Activated naive CD8-positive, alpha-beta T cell treated with anti-CD3 and anti-CD28 coated beads, Interleukin-2, amount 50 U/mL, for 16 hours (primary cell): ENCODE measurements at places on chromosomes 11 and 22.

- DNase-seq, result no peak
These were observed 12.1 kb downstream of the ELF5 start for GRCh38 chr11:34501500-34501899.

GRCh38 chr22:36285017-36285416 lies 32.1 kb downstream of the APOL1 start:
- no peak for DNase-seq

- DNase-seq, result peak; percentile 47
These were observed 11.7 kb downstream of the PHRF1 start for GRCh38 chr11:587978-588380.

DNA sequence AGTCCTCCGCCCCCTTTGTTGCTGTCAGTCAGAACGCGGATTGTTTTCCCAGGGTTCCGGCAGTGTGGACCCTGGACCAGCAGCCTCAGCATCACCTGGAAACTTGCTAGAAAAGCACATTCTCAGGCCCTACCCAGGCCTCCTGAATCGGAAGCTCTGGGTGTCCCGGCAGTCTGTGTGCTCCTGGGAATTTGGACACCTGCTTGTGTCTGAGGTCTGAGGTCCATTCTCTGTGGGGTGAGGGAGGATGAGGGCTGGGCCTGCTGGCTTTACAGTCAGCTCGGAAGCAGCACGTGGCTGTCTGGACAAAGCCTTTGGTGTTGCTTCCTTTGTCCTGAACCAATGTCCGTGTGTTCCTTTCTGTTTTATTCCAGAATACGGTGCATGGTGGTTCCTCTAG lies 299.7 kb downstream of the TBC1D22A start:
- no peak for DNase-seq

DNA sequence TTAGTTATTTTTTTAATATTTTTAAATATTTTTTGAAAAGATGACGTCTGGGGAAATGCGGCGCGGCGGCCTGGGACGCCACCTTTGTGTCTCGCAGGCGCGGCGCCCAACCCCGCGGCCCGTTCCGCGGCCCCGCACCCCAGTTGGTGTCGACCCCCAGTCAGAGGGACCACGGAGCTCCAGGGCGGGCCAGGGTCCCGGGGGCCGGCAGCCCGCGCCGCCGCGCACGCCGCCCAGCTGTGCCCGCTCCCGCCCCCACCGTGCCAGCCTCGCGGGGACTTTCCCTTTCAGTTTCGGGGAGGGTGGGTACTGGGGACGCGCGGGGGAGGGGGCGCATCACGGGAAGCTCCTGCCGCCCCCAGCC lies 1.6 kb downstream of the CCND1 start:
- peak; percentile 30 for DNase-seq

GRCh38 chr22:43827926-43828724 lies 16.0 kb upstream of the EFCAB6 start:
- DNase-seq, result no peak

DNA sequence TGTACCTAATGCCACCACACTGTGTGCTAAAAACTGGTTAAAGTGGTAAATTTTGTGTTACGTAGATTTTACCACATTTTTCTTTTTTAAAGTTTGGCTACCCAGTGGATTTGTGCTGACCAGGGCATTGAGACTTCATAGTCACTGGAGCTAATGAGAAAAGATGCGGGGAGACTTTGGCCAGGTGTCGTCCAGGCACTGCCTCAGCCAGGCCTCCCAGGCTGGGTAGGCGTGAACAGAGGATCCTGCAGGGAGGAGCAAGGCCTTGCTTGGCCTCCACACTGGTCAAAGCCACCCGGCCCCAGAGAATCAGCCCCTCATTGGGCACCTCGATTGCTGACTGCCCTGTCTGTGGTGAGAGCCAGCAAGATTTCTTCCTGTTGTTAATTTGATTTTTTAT lies 13.4 kb upstream of the MGAT3 start:
- DNase-seq, result no peak

GRCh38 chr11:15937601-15938120 lies 418.7 kb downstream of the SOX6 start:
- DNase-seq, result no peak

GRCh38 chr11:42179216-42179615 lies 719.8 kb upstream of the LRRC4C start:
- no peak for DNase-seq

GRCh38 chr11:80929031-80929805 lies 1488.4 kb upstream of the TENM4 start:
- DNase-seq, result no peak

DNA sequence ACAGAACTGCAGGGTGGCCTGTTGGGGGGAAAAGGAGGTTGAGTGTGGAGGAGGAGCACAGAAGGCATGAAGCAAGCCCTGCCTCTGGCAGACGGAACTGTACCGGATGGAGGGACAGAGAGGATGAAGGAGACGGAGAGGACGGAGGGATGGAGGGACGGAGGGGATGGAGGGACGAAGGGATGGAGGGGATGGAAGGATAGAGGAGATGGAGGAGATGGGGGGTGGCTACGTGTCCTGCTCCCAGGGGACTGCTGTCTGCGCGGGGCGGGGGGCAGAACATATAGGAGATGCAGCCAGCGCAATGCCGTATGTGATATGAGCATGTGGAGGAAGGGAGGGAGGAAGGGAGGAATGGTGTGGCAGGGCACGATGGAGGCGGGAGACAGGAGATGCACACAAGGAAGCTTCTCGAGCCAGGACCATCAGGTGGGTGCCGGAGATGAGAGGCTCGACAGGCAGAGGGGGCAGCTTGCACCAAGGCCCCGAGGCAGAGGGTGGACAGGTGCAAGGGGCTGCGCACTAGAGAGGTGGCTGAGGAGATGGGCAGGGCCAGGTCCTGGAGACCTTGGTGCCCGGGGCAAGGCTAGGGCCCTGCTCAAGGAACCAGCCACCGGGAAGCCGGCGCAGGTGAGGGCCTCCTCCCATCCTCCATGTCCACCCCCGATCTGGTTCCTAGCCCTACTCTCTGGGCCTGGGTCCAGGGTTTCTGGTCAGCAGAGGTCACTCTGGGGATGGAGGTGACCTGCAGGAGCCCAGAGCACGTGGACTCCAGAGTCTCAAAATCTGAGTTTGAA lies 25.3 kb downstream of the MAFF start:
- no peak for DNase-seq

DNA sequence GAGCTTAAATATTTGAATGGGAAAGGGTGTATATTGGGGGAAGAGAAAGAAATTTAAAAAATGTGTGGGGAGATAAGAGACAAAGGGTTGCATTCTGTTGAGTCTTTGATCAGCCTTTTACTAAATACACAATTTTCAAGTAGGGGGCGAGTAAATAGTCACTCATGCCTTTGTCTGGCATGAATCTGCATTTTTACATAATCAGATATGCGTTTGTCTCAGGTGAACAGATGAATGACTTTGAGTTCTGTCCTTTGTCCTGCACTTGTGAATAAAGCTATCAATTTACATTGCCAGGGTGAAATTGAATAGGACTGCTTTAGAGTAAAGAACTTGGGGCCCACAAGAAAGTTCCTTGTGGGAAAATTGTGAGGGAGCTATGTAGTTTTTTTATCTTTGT lies 523.6 kb upstream of the LUZP2 start:
- DNase-seq, result no peak

- no peak for DNase-seq
These were observed 93.1 kb upstream of the SC5D start for GRCh38 chr11:121199516-121199915.

DNA sequence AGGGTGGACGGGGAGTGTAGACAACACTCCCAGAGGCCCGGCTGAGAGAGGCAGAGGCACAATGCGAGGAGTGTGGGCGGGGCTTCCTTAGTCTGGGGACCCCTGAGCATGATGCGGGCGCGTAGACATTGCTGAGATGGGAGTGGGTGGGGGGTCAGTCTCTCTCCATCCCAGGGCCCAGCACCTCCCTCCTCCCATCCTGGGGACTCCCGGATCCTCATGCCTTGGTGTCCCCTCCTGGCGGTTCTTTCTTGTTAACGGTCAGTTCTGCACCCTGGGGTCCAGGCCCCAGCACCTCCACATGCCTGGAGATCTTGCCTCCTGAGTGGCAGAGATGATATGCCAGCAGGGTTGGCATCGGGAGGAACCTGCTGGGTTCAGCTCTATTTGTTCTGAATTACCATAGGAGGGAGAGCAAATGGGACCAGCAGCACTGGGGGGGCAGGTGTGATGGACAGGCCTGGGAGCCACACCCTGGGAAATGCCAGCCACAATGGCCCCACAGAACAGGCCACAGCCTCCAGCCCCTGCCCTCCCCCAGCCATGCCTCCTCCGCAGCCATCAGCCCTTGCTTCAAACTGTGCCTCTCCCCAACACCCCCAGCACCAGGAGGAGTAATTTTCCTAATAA lies 55.7 kb downstream of the RTL6 start:
- no peak for DNase-seq

GRCh38 chr11:1810761-1811160 lies 24.0 kb upstream of the SYT8 start:
- DNase-seq, result no peak

DNA sequence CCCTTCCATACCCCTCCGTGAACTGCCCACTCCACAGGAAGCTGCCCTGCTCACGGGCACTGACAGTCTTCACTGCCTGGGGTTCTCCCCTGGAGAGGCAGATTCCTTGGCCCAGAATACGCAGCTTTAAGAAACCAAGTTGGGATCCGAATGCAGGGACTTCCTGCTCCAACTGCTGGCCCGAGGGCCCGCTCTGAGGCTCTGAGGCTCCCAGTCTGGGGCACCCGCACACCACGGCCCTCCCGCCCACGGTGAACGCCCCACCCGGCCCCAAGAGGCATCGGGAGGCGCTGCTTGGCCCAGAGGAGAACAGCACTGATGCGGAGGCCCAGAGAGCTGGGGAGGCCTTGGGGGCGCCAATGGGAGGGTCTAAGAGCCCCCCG lies 42.3 kb downstream of the IGF2 start:
- DNase-seq, result no peak

DNA sequence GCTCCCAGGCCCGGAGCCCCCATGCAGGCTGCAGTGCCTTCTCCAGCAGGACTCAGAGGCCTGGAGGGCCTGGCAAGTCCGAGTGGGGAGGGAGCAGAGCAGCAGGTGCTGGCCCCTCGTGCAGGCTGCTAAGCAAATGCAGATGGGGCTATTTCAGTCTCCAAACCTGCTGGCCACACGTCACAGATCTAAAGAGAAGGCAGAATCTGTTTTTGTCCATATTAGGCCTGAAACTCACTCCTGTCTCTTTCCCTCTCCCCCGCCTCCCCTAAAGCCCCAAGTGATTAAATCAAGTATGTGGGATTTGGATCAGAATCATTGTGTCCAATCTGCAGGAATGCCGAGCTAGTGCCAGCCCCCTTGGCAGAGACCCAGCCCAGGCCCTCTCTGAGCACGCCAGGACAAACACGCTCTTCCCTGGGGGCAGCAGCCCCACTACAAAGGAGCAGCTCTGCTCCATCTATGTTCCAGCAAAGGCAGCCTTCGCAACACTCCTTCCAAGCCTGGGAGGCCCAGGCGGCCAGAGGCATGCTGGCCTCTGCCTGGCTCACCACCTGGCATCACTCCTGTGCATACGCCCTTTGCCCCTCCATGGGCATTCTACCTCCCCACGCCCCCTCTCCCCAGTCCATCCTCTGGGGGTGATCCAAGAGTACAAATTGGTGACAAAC lies 26.5 kb downstream of the RPL27A start:
- DNase-seq, result no peak

DNA sequence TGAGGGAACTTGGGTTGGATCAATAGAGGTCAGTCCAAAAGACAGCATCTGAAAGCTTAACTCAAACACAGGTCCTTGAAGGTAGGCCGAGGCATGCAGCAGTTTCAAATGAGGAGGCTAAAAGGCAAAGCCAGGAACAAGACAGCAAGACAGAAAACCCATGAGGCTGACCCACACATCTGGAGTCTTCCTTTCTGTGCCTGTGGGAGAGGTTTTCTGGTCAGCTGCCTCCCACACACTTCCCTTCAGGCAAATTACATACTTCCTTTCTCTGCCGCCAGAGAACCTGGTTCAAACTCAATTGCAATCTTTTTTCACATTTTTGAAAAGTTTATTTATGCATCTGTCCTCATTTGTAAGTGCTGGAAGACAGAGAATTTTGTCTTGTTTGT lies 29.8 kb upstream of the CRTAM start:
- DNase-seq, result no peak

GRCh38 chr22:30181459-30182349 lies 64.9 kb downstream of the LIF start:
- DNase-seq, result no peak

- DNase-seq, result no peak
These were observed 212.6 kb upstream of the NAV2 start for GRCh38 chr11:19499999-19500398.

- no peak for DNase-seq
These were observed 329.9 kb upstream of the NCAM1 start for GRCh38 chr11:112631333-112631732.

- no peak for DNase-seq
These were observed 528.6 kb downstream of the BRD1 start for GRCh38 chr22:49298834-49299750.

GRCh38 chr11:94537031-94537600 lies 6.6 kb upstream of the FUT4 start:
- DNase-seq, result no peak

DNA sequence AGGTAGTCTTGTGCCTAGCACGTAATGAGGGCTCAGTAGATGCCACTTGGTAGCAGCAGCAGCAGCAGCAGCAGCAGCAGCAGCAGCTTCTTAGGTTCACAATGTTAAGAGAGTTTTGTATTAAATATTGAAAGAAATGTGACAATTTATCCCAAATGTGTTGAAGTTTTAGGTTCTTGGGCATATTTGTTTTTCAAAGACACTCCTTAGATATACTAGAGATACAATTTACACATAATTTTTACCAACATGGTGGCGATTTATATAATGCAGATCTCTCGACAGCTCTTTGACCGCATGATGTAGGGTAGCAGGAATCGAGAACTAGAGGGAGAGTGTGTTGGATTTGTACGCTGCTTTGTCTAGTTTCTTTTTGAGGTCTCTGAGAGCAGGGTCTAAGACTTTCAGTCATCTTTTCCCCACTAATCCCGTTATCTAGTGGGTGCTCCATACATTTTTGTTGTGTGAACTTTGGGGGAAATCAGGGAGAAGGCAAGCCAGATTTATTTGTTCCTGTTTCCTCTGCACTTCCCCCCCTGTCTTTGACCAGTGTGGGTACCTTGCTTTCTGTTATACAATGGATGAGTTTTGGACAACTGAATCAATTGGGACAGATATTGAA lies 1.4 kb downstream of the FDX1 start:
- DNase-seq, result no peak

DNA sequence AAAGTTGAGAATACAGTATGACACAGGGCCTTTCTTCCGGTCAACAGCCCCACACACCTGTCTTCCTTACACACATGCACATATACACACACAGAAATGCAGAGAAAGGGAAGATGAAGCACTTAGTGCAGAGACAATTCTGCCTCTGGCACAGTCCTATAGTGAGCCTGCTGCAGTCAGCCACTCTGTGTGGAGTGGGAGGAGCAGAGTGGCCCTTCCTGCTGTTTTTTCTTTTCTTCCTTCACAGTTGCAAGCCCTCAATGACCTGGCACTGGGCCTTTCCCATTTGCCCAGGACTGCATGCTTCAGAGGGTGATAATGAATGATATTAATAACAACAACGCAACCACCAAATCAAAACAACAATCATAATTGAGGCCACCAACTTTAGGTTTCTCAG lies 527.0 kb upstream of the B3GAT1 start:
- no peak for DNase-seq
